Glutamatergic neuron (in vitro differentiated cells): ENCODE measurements at places on chromosomes 1 and 21.

DNA sequence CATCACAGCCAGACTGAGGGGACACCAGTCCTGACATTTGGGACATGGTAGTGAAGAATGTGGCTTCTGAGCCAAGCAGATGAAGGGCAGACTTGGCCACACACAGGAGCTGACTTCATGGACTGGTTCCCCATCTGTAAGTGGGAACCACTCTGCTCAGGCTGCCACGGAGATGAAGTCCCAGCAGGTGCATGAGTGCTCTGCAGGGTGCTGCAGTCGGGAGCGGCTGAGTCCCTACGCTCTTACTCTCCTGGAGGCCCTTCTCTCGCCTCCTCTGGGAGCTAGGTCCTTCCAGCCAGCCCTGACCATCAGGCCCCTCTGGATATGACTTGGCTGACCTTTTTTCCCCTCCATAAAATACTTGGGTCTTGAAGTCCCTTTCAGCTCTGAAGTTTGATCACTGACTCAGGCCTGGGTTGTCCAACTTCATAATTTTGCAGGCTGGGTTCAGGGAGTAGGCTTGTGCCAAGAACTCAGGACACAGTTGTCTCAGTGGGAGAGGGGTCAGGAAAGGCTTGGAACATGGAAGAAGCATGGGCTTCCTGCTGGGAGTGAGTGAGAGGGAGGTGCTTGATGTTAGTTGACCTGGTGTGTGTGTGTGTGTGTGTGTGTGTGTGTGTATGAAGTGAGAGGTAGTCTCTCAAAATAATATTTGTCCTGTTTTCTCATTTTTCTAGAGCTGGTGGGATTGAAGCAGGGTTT is 21.0 kb upstream of the EPS8L3 start:
- no peak for DNase-seq

- peak; percentile 77 for DNase-seq
Measured at GRCh38 chr1:54273092-54273794, 73.3 kb downstream of the MRPL37 start.

GRCh38 chr1:209580577-209580976 is 2.9 kb upstream of the CAMK1G start:
- no peak for DNase-seq

DNA sequence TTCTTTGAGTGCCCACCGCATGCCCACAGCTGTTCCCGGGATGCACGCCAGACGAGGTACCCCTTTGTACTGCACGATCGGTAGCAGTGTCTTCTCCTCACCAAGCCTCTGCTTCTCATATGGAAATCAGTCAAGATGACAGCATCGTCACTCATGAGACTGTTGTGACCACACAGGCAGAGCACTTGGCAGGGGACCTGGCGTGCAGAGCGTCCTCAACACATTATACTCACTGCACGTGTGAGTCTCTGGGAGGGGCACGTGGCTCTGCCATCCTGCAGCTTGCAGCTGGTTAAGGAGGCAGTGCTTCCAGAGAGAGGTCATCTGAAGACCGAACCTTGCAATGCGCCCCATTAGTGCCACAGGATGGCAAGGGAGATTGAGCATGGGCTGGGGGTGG is 266.8 kb downstream of the NPHP4 start:
- DNase-seq, result no peak

DNA sequence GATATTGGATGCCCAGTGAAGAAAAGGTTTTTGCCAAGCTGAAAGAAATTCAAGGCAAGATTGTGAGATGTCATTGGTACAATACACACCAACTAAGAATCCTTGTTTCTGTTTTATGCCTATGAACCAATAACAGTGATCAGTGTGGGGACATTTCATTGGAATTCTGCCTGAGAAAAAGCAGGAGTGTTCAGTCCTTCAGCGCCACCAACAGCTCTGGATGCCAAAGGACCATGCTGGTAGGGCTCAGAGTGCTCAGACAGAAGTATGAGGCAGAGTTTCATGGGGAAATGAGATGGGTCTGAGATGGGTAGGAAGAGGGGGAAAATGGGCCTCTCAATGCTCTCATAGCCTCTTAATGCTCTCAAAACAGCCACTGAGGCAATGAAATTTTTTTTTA is 56.5 kb downstream of the GABPA start:
- DNase-seq, result no peak

DNA sequence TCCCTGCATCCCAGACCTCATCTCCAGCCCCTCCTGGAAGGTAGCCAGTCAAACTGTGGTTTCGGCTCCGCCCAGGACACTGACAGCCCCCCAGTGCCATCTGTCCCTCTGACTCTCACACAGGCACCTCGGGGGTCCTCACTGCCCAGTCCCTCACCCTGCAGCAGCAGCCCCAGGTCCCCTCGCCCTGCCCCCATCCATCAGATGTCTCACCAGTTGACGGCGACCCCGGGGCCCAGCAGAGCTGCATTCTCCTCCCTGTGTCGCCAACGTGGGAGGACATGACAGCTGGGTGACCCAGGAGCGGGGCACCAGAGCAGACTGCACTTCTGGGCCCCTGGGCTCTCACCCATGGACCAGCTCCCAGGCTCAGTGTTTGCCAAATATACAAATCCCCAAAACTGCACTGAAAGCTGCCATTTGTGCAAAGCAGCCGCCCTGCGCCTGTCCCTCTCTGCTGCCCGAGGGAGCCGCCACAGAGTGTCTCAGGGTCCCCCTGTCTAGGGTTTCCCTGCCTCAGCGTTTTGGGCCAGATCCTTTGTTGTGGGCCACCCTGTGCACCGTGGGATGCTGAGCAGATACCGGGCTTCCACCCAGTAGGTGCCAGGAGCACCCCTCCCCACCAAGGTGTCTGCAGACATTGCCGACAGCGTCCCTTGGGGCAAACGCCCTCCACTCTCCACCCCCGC is 48.2 kb downstream of the PRDM15 start:
- DNase-seq, result no peak

DNA sequence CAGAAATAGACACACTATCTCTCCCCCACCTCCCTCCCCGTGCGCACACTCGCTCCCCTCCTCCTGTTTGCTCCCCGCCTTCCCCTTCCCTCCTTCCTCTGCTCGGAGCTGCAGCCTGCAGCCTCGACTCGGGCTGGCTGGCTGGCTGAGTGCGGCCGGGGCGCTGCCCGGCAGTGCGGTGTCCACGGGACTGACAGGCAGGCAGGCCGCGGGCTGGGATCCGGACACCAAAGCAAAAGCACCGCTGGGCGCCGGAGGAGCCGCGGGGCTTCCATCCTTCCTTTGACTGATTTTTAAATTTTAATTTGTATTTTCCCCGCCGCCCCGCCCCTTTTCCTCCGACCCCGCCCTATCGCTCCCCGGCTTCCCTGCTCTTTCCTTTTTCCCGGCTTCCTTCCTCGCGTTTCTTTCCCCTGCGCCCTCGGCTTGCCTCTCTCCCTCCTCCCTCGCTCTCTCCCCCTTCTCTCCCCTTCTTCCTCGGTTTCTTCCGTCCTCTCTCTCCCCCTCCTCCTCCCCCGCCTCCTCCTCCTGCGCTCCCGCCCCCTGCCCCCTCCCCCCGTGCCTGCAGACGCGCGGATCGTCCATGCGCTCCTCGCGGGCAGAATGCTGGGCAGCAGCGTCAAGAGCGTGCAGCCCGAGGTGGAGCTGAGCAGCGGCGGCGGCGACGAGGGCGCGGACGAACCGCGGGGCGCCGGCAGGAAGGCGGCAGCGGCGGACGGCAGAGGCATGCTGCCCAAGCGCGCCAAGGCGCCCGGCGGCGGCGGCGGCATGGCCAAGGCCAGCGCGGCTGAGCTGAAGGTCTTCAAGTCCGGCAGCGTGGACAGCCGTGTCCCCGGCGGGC is 109.4 kb downstream of the NAV1 start:
- peak; percentile 80 for DNase-seq

DNA sequence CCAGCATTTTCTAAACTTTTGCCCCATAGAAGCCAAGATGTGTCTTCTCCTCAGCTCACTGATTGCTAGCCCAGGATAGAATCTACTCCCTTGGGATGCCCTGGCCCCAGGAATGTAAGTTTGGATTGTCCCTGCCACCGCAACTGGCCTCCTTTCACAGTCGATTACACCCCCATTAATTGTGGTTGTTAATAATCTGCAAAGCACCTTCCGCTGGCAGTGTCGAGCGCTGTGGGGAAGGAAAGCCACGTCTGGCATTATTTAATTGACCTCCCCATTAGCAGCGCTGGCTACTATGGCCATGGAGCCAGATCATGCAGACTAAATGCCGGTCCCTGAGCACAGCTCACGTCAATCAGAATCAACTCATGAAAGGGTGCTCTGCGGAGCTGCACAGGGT is 597.3 kb upstream of the PLXNA2 start:
- DNase-seq, result no peak

DNA sequence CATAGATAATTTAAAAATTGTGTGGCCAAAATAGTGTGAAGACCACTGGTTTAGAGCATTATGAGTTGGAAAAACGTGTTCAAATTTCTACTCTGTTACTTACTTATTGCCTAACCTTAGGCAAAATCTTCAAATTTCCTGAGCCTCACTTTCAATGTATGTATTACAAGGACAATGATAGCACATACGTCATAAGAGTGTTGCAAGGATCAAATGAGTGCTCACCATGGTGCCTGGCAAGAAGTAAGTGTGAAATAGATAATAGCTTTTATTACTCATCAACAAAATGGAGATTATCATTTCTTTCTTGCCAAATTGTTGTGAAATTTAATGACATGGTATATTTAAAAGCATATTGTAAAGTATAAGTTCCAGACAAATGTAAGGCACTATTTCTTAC is 57.2 kb downstream of the FH start:
- DNase-seq, result no peak

DNA sequence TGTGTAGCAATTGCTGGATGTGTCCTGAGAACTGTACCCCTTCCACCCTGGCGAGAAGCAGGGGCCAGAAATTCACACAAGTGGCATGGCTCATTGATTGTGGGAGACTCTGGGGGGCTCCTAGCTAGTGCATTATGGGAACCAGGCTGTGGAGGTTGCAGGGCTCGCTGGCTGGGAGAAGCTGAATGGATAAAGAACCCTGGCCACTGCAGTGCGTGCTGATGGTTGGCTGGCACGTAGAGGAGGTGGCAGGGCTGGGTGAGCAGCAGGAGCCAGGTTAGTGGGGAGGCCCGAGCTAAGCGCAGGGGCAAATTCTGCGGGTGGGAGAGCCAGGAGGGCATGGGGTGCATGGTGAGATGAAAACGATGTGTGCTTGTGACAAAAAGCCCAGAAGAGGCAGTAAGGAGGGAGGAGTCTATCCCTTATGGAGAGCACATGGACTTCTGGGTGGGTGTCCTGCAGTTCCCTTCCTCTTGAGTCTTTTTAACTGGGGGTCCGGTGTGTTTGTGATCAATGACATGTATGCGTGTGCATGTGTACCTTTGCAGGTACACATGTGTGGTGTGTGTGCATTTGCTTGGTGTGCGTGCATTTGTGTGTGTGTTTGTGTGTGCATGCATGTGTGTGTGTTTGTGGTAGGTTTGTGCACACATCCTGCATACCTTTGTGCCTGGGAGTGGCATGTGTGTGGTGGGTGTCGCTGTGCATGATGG is 3.6 kb downstream of the GUK1 start:
- DNase-seq, result no peak

DNA sequence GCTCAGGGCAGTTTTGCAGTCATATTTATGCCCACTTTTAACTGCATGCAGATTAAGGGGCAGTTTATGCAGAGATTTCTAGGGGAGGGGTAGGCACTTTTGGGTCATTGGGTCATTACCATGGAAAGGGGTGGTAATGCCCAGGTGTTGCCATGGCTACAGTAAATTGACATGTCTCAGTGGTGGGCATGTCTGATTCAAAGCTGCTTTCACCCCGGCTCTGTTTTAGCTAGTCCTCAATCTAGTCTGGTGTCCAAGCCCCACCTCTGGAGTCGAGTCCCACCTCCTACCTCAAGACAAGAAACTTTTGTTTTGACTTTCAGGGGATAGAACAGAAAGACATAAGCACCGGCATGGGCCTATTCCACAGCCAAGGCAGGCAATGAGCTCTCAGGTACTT is 8.9 kb upstream of the NEK2 start:
- no peak for DNase-seq

DNA sequence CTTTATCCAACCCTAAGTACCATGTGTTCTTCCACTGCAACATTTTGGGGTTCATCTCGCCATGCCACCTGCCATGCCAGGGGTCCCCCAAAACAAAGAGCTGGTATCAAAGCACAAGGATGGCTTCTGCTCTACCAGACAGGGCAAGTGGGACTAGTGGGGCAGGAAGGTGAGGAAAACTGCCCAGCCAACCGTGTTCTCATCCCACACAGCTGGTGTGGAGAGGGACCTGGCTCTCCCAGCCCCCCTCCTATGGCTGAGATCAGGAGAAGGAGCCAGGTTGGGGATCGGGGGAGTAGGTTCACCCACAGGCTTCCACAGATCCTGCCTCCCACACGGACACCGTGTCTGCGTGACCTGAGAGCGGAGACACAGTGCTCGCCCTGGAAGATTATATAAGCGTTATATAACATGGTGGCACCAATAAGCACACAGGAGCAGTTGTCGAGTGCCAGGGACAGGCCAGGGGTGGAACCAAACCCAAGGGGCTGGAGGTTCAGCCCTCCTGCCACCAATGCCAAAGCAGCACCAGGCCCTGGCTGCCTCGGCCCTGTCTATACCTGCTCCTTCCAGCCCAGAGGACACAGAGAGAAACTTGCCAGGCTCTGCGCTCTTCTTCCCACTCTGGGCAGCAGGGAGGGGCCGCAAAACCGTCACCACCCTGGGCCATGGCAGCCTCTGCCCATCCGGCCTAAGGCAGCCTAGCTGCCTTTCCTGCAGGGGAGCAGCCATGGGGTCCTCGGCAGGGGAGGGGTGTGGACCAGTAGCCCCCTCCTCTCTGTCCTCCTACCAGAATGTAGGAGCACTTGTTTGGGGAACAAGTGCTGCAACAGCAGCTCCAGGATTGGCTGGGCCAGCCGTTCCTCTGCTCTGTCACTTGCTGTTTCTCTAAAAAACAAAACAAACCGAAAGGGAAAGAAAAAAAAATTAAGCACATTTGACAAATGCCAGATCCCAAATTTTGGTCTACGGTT is 43.5 kb downstream of the CD34 start:
- DNase-seq, result no peak

DNA sequence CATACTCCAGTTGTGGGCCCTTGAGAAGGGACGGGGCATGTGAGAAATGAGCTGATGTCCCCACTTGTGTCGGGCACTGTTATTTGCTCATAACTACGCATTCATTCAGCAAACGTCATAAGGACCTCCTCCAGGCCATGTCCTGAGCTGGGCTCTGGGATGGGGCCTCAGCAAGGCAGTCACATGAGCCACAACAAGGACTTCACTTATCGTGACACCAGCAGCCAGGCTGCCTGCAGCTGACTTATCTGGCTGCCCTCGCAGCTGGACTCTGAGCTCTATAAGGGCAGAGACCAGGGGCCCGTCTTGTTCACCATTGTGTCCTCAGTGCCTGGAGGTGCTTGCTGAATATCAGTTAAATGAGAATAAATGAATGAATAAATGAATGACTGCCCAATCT is 37.5 kb upstream of the GRIK3 start:
- DNase-seq, result no peak
